ENCODE measurements at places on chromosomes 16 and 17.
A peak's percentile ranks its signal among the peaks of the same experiment; 100 is the strongest.

DNA sequence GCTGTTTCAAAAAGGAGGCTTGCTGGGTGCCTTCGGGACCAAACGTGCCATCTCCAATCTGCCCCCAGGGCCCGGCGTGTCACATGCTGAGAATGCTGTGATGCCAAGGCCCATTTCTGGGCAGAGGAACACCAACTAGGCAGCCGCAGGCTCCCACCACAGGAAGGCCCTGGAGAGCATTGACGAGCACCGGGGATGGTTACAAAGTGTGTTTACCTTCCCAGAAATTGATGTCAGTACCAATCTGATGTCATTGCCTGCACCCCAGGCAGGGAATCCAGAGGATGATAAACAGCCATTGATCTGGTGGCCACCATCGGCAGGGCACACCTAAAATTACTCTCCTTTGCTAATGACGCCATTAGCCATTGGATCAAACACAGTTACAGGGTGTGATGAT lies 418.1 kb upstream of the CDH5 start:
- DNase-seq, result no peak

- DNase-seq, result no peak
Measured at GRCh38 chr17:77182205-77183172, 41.7 kb downstream of the SEC14L1 start.

GRCh38 chr16:27950206-27950887 lies 113.2 kb downstream of the GSG1L start:
- no peak for DNase-seq

DNA sequence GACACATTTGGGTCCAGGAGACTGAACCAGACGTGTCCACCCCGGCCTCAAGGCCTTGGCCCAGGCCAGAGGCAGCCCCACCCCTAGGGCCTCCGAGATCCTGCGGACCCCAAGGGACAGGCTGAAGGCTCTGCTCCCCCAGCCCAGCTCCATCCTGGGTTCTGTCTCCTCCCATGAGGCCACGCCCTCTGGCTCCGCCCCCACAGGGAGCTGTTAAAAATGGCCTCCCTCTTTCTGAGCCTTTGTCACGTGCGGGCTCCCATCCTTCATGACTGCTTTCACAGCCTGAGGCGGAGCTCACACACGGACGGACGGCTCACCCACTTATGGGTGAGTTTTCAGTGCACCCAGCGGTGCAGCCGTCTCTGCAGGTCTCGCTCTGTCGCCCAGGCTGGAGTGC lies 6.5 kb upstream of the CACNA1H start:
- no peak for DNase-seq

- DNase-seq, result no peak
Measured at GRCh38 chr17:27390540-27390939, 65.7 kb upstream of the KSR1 start.

DNA sequence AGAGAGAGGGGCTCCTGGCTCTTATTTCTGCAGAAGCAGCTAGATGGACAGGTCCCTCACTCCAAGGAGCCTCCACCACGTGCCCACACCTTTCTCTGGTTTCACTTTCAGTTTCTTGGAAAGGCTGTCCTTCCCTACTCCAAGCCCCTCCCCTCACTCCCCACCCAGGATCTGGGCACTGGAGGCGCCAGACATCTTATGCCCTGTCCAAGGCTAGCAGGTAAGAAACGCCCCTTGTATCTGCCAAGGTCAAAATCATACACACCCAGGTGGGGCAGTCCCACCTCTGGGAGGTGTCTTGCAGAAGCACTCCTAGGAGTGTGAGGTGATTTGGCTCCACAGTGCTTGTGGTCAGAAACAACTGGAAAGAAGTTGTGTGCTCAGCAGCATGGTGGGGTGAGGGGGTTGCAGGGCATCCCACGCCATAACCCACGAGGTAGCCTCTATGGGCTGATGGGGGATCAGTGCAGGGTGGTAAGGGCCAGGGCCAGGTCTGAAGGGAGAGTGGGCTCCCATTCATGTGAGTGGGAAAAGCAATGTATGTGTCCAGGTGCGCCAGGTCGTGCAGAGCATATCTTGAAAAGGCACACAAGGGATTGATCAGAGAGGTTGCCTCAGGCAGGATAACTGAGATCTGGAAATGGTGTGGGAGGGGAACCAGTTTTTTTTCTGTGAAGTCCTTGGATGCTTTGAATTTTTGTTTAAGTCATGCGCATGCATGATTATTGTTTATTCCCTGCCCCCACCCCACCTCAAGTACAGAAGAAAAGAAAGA lies 31.8 kb upstream of the PRM1 start:
- DNase-seq, result no peak

GRCh38 chr16:70737377-70738082 lies 51.7 kb upstream of the MTSS2 start:
- peak; percentile 81 for DNase-seq

DNA sequence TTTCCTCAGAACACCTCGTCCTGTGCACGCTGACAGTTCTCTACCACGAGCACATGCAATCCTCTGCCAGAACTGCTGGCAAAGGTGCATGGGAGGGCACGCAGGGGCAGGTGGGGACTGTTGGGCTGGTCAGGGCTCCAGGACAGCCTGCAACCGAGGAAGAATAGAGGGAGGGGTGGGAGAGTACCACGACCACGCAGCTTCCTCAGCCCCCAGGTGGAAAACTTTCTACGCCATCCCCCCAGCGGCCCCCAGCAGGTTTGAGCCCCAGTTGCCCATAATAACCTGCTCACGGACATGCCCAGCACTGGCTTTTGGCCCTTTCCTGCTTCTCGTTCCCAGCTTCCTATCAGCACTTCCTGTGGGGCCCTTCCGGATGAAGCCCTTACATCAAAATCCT lies 199.3 kb downstream of the C16orf95 start:
- DNase-seq, result no peak

DNA sequence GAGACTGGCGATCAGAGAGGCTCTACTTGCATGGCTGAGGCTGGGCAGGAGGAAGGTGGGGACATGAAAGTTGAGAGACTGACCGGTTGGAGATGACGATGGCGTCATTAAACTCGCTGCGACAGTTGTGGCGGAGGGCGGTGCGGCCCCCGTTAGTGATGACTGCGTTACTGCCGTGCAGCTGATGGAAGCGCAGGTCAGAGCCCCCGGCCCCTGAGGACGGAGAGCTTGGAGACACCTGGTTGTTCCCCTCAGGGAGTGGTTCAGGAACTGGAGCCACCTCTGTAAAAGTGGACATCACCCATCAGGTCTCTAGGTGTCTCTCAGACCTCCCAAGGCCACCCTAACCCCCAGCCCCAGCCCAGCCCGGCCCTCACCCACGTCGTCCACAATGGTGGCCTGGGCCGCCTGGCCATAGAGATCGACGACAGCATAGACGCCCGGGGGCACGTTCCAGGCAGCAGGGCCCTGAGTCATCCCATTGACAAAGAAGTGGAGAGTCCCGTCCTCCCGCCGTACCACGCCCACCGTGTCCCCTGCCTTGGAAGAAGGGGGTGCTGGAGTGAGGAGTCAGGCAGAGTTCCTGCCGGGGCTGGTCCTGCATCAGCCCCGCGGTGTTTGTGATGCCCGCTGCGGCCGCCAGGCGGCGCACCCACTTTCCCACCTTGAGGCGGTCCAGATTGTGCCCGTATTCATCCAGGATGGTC lies 5.3 kb downstream of the NEURL4 start:
- DNase-seq, result peak; percentile 76

- DNase-seq, result no peak
Measured at GRCh38 chr16:83552228-83552627, 255.6 kb upstream of the HSBP1 start.

DNA sequence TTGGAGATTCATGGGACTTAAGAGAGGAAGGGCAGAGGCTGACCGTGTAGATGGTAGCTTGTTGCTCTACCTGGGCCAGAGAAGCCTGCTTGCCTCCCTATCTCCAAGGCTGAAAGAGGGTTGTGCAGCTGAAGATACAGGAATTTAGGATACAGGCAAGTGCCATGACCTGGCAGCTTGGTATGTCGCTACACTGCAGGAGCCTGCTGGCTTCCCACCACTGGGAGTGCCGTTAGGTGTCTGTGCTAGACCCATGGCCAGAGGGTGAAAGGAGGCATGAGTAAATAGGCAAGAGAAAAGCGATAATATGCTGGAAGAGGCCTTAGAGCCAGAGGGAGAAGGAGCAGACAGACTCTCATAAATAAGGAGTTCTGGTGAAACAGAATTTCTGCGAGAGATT lies 10.6 kb downstream of the NAA60 start:
- no peak for DNase-seq

DNA sequence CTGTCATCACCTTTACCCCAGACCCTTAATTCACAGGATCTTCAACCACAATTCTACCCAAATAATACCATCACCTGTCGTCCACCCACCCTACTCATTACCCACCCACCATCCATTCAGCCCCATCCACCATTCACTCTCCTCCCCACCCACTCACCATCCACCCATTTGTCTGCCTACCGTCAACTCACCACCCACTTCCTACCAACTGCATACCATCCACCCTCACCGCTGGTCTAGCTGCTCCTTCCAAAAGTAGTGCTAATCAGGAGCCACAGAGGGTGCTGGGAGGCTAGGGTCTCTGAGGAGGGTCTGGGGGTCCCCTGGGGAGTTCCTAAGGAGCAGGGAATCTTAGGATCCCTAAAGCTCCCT lies 12.0 kb upstream of the IGFBP4 start:
- DNase-seq, result no peak

- DNase-seq, result no peak
Measured at GRCh38 chr17:14545156-14545906, 244.4 kb downstream of the HS3ST3B1 start.

- DNase-seq, result no peak
Measured at GRCh38 chr16:24234737-24235136, 21.4 kb upstream of the CACNG3 start.

GRCh38 chr16:59597269-59597668 lies 863.2 kb upstream of the GOT2 start:
- no peak for DNase-seq

GRCh38 chr17:3510090-3510489 lies 34.3 kb downstream of the ASPA start:
- no peak for DNase-seq

- no peak for DNase-seq
Measured at GRCh38 chr17:34651402-34651811, 72.0 kb downstream of the TMEM132E start.

- DNase-seq, result no peak
Measured at GRCh38 chr16:15418206-15418605, 16.2 kb upstream of the BMERB1 start.

DNA sequence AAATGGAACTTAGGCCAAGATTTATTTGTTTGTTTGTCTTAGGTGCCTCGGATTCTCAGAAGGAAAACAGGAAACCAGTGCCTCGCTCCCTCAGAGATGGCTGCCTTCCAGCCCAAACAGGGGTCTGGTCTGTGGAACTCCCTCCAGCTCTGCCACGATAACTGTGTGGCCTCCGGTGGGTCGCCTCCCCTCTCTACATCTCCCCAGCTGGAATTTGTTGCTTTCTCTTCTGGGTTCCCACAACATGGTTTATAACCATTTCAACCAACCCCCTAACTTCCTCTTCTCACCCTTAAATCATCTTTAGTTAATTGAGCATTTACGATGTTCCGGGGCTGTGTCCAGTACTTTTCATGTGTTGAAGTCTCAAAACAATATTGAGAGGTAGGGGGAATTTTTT lies 30.9 kb upstream of the PLLP start:
- DNase-seq, result no peak

GRCh38 chr16:82311528-82311927 lies 141.5 kb upstream of the MPHOSPH6 start:
- no peak for DNase-seq

DNA sequence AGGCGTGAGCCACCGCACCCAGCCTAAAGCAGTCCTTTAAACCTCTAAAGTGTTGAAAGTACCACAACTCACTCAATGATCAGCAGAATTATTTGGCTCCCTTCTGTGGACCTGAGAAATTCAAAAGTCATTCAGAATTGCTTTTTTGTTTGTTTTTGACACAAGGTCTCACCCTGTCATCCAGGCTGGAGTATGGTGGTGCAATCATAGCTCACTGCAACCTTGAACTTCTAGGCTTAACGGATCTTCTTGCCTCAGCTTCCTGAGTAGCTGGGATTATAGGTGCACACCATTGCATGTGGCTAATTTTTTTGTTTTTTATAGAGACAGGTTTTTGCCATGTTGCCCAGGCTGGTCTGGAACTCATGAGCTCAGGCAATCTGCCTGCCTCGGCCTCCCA lies 44.3 kb downstream of the TRAF4 start:
- DNase-seq, result no peak

- no peak for DNase-seq
Measured at GRCh38 chr17:80692931-80693467, 148.4 kb downstream of the RPTOR start.

- no peak for DNase-seq
Measured at GRCh38 chr17:46944931-46945330, 22.0 kb downstream of the GOSR2 start.

DNA sequence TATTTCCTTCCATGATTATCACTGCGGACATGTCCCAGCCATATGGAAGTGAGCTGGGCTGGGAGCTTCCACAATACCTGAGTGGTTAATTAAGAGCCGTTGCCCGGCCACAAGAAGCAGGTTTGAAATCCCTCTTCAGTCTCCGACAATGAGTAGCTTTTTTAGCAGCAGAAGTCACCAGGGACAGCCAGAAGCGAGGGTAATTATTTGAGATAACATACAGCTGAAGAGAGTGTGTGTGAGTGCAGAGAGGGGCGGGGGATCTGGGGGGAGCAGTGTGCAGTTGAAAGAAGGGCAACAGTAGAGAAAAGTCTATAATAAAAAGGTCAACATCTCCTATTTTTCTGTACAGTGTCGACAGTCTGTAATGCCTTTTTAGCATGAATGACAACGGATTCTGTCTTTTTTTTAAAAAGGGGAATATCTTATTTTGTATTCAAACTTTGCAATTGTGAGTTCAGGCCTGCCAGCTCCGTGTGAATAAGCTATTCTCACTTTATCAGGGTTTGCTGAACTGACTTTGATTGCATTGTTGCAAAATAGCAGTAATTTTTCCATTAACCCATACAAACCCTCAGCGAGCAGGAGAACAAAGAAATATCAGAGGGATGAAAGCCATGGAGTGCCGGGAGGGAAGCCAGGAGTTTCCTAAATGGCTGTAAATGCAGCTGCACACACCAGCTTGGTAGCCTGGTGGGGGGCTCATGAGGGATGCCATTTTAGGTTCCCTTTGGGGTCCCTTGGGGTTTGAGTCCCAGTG lies 220.3 kb upstream of the IRX3 start:
- DNase-seq, result no peak

- DNase-seq, result no peak
Measured at GRCh38 chr16:4407543-4408322, 8.7 kb downstream of the CORO7 start.

DNA sequence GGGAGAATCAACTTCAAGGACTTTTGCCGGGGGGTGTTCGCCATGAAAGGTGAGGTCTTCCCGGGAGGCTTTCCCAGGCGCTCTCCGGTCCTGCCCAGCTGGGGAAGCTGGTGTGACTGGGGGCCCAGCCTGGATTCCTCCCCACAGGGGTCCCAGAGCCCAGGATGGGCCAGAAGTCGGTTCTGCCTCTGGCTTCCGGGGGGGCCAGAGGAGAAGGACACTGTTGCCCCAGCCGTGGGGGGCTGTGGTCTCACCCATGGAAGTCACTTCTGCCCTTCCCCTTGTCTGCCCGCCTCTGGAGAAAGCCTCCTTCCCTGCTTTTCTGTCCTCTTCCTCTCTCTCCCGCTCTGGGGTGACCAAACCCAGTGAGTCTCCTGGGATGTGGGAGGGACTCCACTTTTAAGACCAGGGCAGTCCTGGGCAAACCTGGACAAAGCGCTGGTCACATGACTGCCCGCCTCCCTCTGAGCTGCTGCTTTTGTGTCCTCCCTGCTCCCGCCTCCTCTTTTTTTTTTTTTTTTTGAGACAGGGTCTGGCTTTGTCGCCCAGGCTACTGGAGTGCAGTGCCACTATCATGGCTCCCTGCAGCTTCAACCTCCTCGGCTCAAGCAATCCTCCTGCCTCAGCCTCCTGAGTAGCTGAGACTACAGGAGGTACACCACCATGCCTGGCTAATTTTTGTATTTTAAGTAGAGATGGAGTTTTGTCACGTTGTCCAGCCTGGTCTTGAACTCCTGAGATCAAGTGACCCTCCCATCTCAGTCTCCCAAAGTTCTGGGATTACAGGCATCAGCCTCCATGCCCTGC lies 40.6 kb downstream of the RAB11FIP4 start:
- DNase-seq, result no peak

Measured in activated naive CD8-positive, alpha-beta T cell treated with anti-CD3 and anti-CD28 coated beads, Interleukin-2, amount 50 U/mL, for 24 hours (primary cell).